ENCODE measurements at places on chromosomes 5 and 9.

DNA sequence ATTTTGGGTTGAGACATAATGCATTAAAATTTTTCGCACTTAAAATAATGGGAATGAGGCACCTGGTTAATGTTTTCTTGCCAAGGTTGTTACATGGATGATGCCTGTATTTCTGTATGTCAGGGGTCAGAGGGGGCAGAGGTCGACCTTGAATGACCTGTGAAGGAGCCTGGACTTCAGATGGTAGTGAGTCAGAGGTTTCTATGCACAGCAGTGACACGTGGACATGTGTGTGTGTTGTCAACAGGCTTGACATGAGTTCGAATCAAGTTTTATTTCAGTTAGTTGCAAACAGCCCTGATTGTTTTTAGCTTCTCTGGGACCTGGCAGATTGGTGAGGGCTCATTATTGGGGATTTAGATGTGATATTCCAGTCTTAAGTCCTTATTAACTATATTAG is 3.6 kb downstream of the IL5 start:
- DNase-seq, result no peak

GRCh38 chr9:91873637-91874051 is 76.4 kb downstream of the ROR2 start:
- no peak for DNase-seq

DNA sequence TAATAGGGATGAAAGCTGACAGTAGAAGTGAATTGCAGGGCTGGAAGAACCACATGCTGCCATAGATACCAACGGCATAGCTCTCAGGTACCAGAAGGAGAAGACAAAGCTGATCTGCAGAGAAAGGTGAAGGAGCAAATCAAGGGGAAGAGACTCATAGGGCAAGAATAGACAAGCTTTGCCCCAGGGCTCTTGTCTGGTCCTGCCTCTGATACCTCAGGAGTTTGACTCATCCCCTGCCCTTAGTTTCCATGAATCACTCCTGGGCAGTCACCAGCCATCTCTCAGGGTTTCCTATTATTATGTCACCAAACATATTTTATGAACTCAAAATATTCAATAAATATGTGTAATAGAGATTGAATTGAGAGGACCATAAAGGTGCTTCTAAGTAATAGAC is 800.9 kb downstream of the DNAH5 start:
- DNase-seq, result no peak

DNA sequence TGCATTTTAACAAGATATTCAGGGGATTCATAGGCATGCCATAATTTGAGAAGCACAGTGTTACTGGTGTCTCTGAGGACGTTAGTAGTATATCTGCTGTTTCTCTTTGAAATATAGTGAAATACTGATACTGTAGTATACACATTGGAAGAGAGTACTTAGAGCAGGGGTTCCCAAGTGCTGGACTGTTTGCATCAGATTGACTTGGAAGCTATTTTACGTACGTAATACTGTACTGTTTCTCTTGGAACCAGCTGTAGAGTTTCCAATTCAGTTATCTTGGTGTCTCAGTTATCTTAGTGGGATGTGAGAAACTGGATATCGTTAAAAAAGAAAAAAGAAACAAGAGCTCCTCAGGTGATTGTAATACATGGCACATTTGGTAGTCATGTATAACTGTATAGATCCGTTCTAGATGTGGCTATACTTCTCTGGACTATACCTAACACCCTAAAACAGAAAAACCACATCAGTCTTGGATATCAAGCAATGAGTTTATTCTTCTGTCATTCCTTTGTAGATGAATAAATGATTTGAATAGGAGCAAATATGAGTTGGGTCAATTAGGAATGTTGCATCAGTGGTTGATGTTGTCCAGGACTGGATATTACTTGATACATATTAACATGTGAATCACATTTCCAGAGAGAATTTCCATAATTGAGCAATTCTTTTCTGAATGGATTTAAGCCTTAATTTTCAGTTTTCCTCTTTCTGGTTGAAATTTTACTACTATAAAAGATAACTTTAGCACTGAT is 33.4 kb downstream of the PRRC1 start:
- no peak for DNase-seq

GRCh38 chr9:119033596-119033995 is 335.6 kb downstream of the BRINP1 start:
- no peak for DNase-seq

GRCh38 chr9:89109666-89110065 is 69.0 kb downstream of the SHC3 start:
- no peak for DNase-seq

DNA sequence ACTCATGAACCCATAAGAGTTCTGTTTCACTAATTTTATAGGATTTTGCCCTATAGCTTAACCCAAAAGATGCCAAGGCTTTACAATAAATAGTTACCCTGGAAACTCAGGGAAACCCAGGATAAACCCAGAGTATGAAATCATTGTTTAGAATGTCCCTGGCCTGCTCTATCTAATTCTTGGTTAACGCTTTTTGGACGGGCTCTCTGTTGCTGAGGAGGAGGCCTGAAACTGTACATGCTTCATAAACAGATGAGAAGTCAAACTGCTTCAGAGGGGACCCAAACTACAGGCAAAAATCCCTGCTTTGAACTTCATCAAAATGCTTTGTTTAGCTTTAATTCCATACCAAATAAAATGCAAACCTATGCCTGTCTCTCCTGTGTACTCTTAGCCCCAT is 291.9 kb downstream of the SH3GL2 start:
- DNase-seq, result no peak

GRCh38 chr9:112094948-112095681 is 80.0 kb downstream of the SUSD1 start:
- DNase-seq, result no peak

DNA sequence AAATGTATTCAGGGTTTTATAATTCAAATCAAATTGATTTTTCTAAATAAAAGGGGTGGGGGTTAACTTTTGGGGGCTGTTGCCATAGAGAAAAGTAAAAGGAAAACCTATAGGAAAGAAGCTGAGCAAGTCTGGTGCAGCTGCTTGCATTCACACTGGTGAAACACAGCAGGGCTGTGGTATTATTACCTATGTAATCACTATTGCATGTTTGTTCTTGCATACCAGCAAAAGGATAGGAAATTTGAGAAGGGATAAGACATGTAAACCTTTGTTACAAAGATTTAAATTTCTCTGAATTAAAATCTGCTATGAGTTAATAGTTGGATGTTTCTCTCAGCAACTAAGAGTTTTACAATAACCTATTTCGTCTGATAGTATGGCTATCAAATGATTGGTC is 346.7 kb downstream of the EFNA5 start:
- DNase-seq, result no peak

- no peak for DNase-seq
Measured at GRCh38 chr9:134641173-134641989, at the start of gene COL5A1. Gene COL5A1 (plus strand): TSS chr9:134641803. CDS start chr9:134642188, 385 bp downstream.

GRCh38 chr5:171601266-171601881 is 181.9 kb downstream of the FGF18 start:
- DNase-seq, result no peak

DNA sequence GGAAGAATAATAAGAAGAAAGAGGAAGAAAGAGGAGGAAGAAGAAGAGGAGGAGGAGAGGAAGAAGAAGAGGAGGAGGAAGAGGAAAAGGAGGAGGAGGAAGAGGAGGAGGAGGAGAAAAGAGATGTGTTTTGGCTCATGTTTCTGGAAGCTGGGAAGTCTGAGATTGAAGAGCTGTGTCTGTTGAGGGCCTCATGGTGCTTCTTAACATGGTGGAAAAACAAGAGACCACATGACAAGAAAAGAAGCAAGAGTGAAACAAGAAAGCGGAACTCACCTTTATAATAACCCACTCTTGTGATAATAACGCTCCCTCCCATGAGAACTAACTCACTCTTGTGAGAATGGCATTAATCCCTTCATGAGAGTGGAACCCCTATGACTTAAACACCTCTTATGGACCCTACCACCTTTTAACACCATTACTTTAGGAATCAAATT is 36.1 kb upstream of the RANBP6 start:
- no peak for DNase-seq

GRCh38 chr5:179613460-179614071 is 9.9 kb downstream of the HNRNPH1 start:
- no peak for DNase-seq

GRCh38 chr5:31890046-31890445 is 251.1 kb downstream of the PDZD2 start:
- no peak for DNase-seq

GRCh38 chr5:56575821-56576220 is 239.5 kb upstream of the MAP3K1 start:
- no peak for DNase-seq

All from activated T-helper 1 cell treated with Interleukin-2 at 50 U/mL for 16 hours (primary cell).